NCI-H1048 (cell line): ENCODE measurements at places on chromosomes 1 and 21.

DNA sequence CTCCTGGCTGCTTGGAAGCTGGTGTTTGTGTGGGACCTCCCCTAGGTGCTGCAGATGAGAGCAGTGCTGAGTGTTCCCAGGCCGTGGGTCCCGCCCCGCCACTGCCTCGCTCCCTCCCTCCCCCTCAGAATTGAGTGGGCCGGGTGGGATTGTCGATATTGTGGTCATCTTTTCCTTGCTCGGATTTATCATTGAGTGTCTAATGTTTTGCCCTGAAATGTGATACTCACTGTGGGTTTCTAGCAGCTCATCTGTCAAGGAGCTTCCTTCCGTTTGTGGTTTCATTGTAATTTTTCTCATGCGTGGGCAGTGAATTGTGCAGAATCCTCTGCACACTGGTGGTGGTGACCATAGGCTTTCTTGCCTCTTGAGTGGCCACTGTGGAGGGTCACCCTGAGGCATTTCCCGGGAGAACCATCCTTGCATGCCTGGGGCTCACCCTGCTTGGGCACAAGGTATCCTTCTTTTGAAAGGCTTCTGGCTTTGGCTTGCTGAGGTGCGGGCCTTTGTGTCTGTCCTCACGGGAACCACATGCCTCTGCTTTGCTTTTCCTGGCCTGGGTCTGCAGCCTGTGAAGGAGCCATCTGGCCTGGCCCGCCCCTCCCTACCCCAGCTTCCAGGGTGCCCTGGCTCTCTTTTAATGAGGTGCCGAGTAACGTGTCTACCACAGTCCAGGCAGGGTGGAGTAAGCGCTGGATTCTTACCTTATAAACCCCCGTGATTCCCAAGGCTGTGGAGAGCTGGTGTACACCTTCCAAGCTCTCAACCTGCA, 25.6 kb downstream of the SLX9 start:
- DNase-seq = no peak

DNA sequence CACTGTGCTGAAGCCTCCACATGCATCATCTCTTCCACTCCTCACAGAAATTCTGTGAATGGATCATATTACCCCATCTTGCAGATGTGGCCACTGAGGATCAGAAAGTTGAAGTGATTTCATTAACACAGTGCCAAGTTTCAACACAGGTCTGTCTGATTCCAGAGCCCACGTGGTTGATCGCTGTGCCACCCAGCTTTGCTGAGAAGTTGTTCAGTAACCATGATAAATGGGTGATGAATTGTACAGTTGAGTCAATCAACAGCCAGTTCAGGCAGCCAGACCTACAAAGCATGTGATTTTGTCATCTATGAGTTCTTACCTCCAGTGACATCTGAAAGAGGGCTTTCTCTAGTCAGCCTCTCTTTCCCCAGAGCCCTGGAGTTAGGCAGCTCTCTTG, 61.8 kb upstream of the GRHL3 start:
- DNase-seq = no peak

DNA sequence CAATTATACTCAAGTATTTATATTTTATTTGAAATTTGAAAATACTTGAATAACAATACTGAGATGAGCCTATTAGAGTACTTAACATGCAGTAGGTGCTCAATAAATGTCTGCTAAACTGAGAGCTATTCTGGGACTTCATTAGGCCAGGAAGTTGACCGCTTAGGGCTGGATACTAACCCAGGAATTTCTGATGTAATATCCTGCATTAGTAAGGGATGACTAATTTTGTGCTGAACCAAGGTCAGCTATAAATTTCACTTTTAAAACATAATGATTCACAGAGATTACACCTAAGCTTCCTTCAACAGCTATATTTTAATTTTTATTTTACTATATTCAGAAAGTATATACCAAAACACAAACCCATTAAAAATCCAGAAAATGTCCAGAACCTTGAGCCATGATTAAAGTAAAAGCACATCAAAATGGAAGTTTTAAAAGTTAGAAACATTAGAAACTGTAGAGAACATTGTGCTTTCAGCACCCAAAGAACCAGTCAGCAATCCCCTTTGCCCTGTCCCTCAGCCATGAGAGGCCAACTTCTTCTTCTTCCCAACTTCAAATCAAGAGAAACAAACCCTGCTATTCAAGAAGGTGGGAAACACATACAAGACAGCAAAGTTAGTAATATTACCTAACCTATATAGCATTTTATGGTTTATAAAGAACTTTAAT, 35.4 kb downstream of the WNT2B start:
- no peak for DNase-seq

- no peak for DNase-seq
Observed at GRCh38 chr1:183674339-183674738, 21.2 kb upstream of the APOBEC4 start.
